ENCODE measurements at places on chromosomes 6 and 20. TPM values are rescaled to one million over a fixed set of nuclear protein-coding genes. Genes with fewer than 3 reads are reported as not detected.
A peak's percentile ranks its signal among the peaks of the same experiment; 100 is the strongest.

GRCh38 chr20:57395111-57395966 lies 4.1 kb downstream of the RBM38 start:
- DNase-seq, result no peak

- no peak for DNase-seq
Observed at GRCh38 chr6:145091586-145092142, 643.7 kb downstream of the EPM2A start.

DNA sequence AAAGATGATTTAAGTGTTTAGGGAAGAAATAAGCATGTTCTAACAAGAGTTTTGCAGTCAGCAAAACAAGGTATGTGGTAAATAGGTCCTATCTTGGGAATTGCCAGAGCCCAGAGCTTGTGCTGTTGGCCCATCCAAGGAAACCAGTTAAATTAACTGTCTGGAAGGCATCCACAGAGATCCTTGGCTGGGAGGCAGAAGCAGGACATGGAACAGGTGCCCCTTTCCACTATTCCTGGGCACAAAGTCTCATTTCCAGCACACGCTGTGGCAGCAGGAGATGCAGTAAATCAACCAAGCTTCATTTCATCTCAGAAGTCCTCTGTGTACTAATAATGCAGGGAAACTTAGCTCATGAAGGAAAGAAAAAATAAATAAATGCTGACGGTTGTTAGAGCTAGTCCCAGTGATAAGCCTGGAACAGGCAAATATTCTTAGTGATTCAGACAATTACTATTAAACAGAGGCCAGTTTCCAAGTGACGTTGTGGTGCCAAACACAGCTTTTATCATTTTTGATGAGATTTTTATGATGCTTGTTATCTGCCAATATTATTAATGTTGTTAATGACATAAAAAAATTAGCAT lies 39.8 kb upstream of the SNAP25 start:
- no peak for DNase-seq

GRCh38 chr20:37534401-37535157 lies 6.9 kb upstream of the BLCAP start:
- DNase-seq, result peak; percentile 37

DNA sequence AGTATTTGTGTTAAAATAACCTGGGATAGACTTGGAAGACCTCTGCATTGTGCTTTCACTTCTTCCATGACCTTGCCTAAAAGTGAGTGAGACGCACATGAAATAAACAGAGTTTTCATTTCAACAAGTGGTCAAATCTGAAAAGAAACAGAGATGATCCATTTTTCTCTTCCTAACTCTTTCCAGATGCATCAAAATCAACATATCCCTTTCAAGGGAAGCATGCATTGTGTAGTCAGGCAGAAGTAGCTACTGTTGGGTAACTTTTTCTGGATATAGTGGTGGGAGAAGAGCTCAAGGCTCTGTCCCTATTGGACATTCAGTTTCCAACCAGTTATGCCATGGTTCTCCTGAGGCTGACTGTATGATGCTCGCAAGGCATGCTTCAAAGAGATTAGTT lies 233.0 kb upstream of the JAG1 start:
- no peak for DNase-seq

GRCh38 chr20:39857835-39858234 lies 831.2 kb downstream of the MAFB start:
- no peak for DNase-seq

Gene PGC
- not detected for total RNA-seq

Gene RIMS1
- not detected for total RNA-seq

Gene C6orf141
- 0.86 TPM for total RNA-seq

Gene CNR1
- total RNA-seq, result not detected

Gene CTCFL
- total RNA-seq, result not detected

DNA sequence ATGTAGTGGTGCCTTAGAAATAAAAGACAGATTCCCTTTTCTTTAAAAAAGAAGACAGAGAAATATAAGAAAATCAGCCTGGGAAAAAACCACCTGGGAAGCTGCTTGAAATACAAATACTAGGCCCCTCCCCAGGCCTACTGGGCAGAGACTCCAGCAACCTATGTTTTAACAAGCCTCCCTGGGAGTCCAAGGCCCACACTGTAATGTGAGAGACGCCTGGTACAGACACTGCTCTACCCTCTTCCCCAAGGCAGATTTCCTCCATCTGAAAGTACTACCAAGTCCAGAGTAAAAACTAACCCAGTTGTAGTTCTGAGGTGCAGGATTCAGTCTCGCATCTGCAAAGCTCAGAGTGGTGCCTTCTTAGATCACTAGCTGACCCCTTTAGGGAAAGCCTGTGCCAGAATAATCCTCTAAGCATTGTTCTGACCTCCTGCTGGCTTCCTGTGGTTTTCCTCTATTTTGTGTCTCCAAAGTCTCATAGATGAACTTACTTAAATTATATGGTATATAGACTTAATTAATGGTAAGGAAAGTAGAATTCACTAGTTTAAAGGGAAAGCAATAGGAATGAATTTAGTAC lies 270.2 kb upstream of the SLC35B3 start:
- DNase-seq, result no peak

Gene OR2H2
- not detected for total RNA-seq

Gene HTR1B
- total RNA-seq, result not detected

- DNase-seq, result no peak
Observed at GRCh38 chr6:165632194-165632593, 30.8 kb downstream of the PDE10A start.

GRCh38 chr20:52869698-52870501 lies 102.3 kb upstream of the TSHZ2 start:
- no peak for DNase-seq

DNA sequence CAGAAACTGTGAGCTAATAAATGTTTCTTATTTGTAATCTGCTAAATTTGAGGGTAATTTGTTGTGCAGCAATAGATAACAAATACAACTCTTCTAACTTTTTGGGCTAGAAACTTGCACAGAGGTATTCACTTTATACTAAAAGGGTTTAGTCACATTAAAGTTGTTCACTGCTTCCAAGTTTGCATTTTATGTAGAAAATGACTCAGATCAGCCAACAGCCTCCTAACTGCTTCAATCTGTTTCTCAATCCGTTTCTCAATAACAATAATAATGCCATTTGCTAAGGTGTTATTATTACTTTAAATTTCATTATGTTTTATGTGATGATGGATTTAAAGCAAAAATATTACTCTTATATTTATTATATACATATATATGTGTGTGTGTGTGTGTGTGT lies 213.9 kb downstream of the CENPW start:
- no peak for DNase-seq

Gene PTCHD4
- total RNA-seq, result not detected

Gene SLC22A2
- total RNA-seq, result not detected

Gene SLC12A5
- total RNA-seq, result not detected

GRCh38 chr6:100435299-100435698 lies 29.4 kb downstream of the SIM1 start:
- no peak for DNase-seq

DNA sequence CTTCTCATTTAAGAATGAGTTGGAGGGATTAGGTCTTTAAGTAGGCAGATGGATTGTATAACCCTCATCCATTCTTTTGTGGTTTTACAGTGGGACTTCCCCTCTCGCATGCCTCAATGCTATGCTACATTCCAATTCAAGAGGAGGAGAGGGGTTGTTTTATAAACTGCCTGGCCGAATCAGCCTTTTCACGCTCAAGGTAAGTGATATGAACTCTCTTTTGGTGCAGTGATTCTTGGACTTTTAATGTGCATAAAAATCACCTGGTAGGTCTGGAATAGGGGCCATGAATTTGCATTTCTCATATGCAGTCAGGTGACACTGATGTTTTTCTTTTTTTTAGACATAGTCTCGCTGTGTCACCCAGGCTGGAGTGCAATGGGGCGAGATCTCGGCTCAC lies 10.8 kb downstream of the ASXL1 start:
- no peak for DNase-seq

DNA sequence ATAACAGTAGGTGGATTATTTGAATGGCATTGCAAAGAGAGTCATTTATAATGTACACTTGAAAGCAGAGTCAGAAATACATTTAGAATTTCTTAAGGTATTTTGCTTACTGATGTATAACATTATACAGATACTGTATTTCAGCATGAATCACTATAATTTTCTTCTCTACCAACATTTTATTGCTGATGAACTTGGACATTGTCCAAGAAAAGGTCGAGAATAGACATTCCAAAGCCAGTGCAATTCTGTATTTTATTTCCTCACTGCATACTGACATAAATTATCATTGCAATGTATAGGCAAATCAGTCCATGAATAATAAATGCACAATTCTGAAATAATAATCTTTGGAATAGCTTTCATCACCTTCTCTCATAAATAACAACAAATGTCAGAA lies 1420.0 kb upstream of the EYS start:
- DNase-seq, result no peak

Measured in activated CD4-positive, alpha-beta memory T cell treated with anti-CD3 and anti-CD28 coated beads for 36 hours (primary cell).